ENCODE measurements at places on chromosomes 5 and 9. TPM values are rescaled to one million over a fixed set of nuclear protein-coding genes. Genes with fewer than 3 reads are reported as not detected.

C9orf153 gene
- polyA plus RNA-seq, result 0.22 TPM

DNA sequence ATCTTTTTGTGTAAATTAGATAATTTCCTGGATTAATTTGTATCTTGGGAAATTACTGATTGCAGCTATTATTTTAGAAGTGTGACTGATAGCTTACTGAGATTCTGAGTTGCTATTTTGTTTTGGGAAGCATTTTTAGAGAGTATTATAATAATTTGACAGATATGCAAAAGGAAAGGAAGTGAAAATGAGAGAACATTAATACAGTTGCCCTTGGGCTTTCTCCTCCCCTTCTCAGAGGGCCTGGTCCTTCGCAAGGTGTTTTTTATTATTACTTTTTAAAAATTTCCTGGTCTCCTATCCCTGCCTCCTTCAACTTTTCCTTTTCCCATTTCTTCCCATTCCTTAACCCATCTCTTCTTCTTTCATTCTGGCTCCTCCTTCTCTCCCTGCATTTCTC is 32.6 kb downstream of the UBAP1 start:
- DNase-seq, result no peak

DNA sequence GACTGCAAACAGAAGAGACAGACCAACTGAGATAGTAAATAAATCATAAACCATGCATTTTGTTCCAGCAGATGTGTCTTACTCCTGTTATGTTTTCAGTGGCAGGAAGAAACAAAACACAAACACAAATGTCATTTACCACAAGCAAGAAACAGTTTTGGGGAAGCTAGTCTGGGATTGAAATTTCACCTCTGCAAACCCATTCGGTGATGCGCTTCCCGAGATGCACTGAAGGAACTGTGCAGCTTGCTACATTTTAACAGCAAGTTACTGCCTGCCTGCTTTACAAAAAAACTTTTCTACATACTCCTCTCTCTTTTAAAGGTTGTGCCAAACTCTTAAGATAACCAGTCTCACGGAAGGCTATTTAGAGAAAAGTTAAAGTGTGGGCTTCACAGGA is 3.2 kb downstream of the MACROH2A1 start:
- no peak for DNase-seq

FOXE1 gene
- not detected for polyA plus RNA-seq

DNA sequence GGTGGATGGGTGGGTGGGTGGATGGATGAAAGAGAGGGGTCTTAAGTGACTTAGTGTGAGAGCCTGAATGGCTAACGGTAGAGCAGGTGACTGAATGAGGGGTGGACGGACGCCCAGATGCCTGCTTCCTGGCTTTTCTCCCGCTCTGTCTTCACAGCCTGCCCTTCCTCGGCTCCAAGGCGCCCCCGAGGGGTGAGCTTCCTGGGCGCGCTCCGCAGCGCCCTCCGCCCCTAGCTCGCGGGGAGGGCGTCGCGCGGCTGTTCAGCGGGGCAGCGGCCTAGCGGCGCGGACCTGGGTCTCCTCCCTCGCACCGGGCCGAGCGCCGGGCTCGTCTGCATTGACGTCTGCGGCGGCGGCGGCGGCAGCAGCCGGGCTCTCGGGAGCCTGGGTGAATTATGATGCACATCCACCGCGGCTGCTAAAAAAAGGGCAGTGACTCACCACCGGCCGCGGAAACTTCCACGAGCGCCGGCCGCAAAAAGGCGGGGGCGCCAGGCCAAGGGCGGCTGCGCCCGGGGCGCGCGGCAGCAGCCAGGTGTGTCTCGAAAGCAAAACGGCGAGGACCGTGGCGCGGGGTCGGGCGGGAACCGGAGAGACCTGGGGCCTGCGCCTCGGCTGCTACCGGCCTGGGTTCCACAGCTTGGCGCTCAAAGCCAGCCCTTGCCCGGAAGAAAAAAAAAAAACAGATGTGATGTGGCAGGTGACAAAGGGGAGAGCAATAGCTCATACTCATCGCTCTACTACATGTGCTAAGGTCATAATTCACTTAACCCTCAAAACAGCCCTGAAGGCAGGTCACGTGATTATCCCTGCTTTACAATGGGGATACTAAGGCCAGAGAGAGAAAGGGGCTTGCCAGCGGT is 143.0 kb upstream of the ADRA1B start:
- no peak for DNase-seq

WWC1 gene
- 0.35 TPM for polyA plus RNA-seq

GRCh38 chr5:56229111-56229510 is 4.0 kb downstream of the ANKRD55 start:
- DNase-seq, result no peak

CD274 gene
- polyA plus RNA-seq, result 1.2 TPM

DNA sequence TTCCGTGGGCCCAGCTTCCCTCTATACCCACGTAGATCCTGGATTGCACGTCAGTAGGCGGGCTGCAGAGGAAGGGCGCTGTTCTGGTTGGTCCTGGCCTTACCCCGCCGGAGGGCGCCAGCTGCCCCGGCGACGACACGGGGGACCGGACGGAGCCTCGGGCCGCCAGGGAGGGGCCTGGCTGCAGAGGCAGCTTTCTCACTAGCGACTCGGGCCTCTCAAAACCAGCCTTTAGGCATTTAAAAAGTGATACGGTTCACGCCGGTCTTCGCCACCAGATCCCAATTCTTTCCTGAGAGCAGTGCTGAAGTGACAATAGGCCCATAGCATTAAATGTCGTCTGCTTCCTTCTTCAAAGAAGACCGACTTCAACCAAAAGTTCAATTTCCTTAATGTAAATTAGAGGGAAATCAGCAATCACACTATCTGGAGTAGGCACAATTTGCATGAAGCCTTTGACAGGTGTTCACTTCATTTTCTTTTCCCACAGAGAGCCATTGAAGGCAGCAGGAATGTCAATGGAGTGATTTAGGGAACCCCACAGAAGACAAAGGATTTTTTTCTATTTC is 17.6 kb upstream of the UBE2D2 start:
- DNase-seq, result no peak

SAXO1 gene
- polyA plus RNA-seq, result 0.11 TPM

- DNase-seq, result no peak
Observed at GRCh38 chr9:107597743-107598217, 108.2 kb upstream of the KLF4 start.

GRCh38 chr9:36862206-36863145 is 171.6 kb downstream of the PAX5 start:
- DNase-seq, result no peak

GRCh38 chr9:35996358-35996970 is 38.5 kb upstream of the OR2S2 start:
- no peak for DNase-seq

DNA sequence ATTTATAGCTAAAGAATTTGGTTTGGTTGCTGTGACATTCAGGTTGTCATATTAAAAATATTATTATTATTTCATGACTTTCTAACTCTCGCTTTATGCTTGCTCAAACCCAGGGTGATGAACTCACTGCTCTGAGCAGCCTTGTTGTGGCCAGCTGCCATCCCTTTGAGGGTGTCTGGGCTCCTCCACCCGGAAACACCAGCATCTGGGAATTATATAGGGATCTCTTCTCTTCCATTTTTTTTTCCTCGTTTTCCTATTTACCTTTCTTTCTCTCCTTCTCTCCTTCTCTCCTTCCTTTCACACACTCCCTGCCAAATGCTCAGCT is 355.8 kb upstream of the SMARCA2 start:
- DNase-seq, result peak; percentile 36

GRCh38 chr9:31574006-31574765 is 810.3 kb upstream of the ACO1 start:
- DNase-seq, result no peak

Measured in forelimb muscle (tissue), 1 donor.